Mammary epithelial cell (primary cell): ENCODE measurements at places on chromosomes 2 and 18.

DNA sequence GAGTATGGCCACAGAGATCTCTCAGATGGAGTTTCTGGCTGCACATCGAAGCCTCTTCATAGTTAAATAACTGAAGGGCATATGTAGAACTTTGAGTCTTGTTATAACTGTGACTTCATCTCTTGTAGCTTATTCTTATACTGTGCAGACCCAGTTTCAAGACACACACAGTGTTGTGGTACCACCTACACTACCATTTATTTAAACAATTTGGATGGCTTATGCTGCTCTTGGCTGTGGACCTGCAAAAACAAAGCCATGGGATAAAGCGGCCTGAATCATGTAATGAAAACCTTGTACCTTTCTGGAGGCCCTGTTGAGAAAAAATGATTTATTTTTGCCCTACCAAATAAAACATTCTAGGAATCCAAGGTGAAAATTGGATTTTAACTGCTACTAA lies 262.8 kb upstream of the RASGRP3 start:
- no peak for DNase-seq

GRCh38 chr18:28404694-28405093 lies 227.8 kb upstream of the CDH2 start:
- no peak for DNase-seq

- no peak for DNase-seq
These were observed 296.7 kb downstream of the PIEZO2 start for GRCh38 chr18:10852385-10853303.

- DNase-seq = no peak
These were observed 90.7 kb downstream of the NRP2 start for GRCh38 chr2:205772983-205773382.

- peak; percentile 40 for DNase-seq
These were observed 101.4 kb downstream of the PLA2R1 start for GRCh38 chr2:159961037-159961436.

- DNase-seq = no peak
These were observed 267.4 kb downstream of the DYSF start for GRCh38 chr2:71720596-71721361.

DNA sequence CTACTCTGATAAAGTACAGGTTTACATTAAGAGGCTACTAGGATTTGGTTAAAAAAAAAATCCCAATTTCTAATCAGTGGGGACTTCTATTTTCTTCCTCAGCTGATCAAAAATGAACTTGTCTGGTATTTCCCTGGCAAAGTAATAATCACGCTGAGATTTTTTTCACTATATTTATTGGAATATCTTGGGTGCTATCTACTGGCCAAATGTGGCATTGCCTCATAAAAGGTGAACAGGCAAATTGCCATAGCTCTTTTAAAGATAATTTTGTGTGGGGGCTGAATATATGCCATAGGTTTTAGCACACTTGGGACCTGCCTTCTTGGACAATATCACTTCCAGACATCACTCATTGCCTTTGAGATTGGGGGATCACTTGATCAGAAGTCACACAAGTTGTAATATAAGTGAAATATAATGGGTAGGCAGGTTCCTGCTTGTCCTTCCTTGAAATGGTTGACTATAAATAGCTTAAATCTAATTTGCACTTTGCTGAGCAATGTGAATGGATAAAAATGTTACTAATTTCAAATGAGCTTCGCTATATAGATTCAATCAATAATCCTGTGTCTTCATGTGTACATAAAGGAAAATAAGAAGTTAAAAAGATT lies 7.0 kb upstream of the NXPH2 start:
- DNase-seq = peak; percentile 29

GRCh38 chr18:22108674-22109073 lies 60.7 kb upstream of the GATA6 start:
- no peak for DNase-seq

DNA sequence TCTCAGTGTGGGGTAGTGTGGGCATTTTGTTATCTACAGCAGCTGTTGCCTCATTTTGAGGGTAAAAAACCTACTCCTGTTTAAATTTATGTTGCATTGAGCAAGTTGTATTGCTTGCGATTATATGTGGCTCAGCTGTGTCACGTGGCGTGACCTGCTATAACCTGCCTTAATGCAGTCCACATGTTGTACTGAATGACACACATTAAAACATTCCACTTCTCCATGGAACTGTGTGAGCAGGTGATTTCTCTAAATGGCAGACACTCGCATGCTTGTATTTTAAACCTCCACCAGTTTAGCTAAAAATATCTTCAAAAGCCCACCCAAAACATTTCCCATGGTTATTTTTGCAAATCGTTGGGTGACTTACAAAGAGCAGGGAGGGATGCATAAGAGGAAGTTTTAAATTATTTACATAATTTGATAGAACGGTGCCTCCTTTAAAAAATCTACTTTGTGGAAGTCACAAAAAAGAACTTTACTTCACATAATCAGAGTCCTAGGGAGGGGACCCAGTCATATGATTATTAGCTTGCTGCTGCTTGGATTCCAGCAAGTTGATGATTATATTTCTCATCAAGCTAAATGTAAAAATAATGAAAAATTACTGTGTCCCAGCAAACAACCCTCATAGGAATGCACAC lies 163.3 kb upstream of the ZEB2 start:
- no peak for DNase-seq

DNA sequence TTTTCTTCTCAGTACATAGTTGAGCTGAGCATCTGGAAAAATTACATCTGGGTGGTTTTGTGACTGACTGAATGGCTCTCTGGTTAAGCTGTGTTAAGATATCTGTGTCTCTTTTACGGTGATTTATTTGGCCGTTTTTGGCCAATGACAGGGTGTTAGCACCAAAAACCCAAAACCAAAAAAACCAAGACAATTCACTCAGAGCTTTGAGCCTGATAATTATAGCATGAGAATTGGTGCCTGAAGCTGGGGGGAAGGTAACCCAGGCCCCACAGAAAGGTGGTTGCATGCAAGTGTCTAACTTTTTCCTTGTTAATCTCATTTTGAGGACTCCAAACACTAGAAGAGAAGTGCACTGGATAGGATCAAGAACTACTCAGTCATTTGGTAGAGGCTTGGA lies 4.5 kb downstream of the CD28 start:
- no peak for DNase-seq

DNA sequence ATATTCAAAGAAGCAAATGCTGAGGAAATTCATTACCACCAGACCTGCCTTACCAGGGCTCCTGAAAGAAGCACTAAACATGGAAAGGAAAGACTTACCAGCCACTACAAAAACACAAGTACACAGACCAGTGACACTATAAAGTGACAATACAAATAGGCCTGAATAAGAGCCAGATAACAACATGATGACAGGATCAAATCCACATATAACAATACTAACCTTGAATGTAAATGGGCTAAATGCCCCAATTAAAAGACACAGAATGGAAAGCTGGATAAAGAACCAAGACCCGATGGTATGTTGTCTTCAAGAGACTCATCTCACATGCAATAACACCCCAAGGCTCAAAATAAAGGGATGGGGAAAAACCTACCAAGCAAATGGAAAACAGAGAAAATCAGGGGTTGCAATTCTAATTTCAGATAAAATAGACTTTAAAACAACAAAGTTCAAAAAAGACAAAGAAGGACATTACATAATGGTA lies 353.4 kb downstream of the LNPK start:
- no peak for DNase-seq

DNA sequence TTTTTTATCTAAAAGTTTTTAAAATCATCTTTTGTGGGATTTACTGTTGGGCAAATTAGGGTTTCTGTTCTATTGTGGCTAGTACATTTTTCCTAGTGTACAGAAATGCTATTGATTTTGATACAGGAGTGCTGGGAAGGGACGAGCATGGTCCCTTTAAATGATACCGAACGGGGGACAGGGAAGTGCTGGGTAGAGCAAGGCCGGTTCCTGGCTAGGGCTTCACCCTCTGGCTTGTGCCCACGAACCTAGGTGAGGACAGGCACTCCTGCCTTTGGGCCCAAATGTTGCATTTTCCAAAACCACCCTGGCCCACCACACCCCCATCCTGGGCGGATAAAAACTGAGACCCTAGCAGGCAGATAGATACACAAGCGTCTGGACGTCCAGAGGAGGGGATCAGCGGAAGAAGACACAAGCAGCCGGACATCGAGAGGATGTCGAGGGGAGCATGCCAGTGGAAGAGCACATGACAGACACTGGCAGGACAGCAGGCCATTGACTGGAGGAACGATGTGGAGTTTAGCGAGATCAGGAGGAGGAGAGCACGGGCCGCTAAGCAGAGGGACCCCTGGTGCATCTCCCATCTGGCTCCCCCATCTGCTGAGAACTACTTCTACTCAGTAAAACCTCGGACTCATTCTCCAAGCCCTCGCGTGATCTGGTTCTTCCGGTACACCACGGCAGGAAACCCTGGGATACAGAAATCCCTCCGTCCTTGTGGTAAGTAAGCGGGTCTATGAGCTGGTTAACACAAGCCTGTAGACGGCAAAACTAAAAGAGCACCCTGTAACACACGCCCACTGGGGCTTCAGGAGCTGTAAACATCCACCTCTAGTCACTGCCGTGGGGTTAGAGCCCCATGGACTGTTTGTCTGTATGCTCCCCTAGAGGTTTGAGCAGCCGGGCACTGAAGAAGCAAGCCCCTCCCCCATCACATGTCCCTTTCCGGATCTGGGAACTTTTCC lies 13.5 kb upstream of the CALCRL start:
- no peak for DNase-seq

DNA sequence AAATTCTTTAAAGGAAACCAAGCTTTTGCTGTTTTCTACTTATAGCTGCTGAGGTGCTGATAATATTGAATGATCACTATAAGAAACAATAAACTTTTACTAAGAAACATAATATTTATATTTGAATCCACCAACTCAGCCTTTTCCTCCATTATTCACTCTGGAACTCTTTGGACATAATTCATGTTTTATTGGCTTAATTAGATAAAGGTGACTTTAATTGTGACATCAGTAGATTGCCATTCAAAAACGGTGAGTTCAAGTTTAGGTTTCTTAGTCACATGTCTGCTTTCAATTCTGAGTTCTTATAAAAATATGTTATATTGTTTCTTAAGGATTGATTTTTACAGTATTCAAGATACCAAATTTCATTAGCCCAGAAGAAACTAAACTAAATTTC lies 24.0 kb downstream of the CCDC85A start:
- DNase-seq = no peak

DNA sequence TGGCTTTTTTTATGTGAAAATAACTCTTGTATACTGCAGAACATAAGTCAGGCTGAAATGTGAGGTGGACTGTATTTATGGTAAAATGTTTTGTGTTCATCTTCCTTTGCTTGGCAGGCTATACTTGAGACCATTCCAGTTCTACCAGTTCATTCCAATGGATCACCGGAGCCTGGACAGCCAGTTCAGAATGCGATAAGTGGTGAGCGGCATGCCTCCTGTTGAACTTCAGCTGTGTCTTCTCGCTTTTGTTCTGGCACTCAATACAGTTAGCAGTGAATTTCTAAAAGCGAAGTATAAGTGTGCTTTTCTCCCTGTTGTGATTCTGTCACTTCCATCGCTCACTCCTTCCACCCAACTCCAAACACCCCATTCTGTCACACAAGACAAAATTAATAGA lies 138.5 kb downstream of the ARHGAP28 start:
- no peak for DNase-seq

DNA sequence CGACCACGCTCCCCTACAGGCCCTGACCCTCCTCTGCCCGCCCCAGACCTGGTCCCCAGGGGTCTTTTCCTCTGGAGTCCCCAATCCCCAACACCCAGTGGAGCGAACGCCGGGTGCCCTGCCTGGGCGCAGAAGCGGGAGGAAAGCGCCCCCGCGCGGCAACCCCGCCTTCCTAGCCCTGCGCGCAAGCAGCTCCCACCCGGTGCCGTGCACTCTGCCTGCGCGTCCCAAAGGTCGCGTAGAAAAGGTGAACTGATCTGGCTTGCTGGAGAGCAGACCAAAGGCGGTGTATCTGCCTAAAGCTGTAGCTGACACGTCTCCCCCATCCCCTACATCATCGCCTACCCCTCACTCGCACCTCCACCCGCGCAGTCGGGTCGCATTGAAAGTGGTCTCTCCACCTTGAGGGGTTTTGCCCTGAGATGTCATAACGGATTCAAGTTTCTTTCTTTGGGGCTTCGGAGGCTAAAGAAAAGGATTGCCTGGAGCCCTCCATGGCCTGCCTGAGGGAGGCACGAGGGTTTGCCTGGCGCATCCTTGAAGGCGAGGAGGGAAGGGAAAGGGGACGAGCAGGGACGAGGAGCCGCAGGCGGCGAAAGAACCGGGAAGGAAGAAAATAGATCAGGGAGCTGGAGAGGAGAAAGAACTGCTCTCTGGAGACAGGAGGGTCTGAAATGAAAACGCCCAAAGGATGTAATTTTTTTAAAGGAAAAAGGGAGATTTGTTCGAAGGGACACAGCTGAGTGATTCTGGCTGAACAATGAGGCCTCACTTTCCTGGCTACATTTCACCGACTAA lies 5.8 kb downstream of the GAD1 start:
- DNase-seq = no peak

DNA sequence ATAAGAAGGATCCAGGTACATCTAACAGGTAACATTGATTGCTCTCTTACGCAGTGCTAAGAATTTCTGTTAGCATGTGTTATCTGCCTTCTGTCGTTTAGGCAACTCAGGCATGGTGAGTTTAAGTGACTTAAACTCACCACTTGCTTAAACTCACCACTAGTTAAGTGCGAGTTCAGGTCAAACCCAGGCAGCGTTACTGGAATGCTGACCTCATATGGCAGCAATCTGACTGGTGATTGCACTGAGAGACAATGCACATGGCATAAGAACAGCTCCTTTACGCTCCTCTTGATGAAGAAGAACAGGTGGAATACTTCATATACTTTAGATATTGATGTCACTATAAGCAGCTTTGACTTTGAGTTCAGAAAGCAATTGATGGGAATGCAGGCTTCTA lies 954.1 kb downstream of the SOCS6 start:
- no peak for DNase-seq

DNA sequence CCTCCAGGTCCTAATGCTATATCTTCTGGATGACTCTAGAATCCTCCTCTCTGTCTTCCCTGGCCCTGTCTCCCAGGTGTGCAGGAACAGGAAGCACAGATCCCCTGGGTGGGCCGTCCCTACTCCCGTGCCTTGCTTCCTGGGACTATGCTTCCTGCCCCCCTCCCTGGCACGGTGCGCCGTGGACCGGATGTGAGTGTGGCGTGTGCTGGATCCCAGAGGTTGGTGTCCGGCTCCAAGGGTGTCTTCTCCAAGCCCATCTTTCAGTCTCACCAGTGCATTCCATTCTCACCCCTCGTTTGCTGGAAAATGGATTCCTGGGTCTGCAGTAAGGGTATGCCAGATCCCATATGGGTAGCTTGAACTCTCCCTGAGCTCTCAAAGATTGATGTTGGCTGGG lies 144.4 kb upstream of the TWIST2 start:
- no peak for DNase-seq

DNA sequence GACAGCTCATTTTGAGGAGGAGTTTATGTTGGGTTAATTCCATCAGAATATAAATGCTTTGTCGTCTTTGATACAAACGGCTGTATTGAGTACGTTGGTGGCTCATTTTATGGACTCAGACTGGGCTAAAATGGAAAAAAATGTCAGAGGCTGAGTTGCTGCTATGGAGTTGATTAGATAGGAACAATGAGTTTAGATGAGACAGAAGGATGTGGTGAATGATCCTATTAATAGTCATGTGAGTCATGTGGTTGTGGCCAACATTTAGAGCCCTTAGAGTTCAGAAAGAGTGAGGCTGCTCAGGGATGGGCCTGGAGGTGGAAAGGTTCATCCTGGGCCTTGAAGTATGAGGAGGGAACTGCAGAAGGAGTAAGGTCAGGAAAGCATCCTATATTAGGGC lies 434.2 kb downstream of the MEIS1 start:
- DNase-seq = peak; percentile 81

- no peak for DNase-seq
These were observed 31.2 kb downstream of the SALL3 start for GRCh38 chr18:79010802-79011201.
